CD8-positive, alpha-beta memory T cell (primary cell): ENCODE measurements at places on chromosomes 1 and 21. TPM values are rescaled to one million over a fixed set of nuclear protein-coding genes. Genes with fewer than 3 reads are reported as not detected.

ADCY10 gene
- polyA plus RNA-seq, result not detected

OPRD1 gene
- 0.02 TPM for polyA plus RNA-seq

ACOT11 gene
- polyA plus RNA-seq, result 0.09 TPM

ADGRL2 gene
- not detected for polyA plus RNA-seq

LPAR3 gene
- 1.5 TPM for polyA plus RNA-seq

RXFP4 gene
- 0.29 TPM for polyA plus RNA-seq

AMY1B gene
- polyA plus RNA-seq, result not detected

AK2 gene
- 110 TPM for polyA plus RNA-seq

LIN9 gene
- 3.5 TPM for polyA plus RNA-seq

CFHR2 gene
- polyA plus RNA-seq, result not detected

ZFP69 gene
- polyA plus RNA-seq, result 5.4 TPM

KIF14 gene
- polyA plus RNA-seq, result not detected

DENND4B gene
- 27.3 TPM for polyA plus RNA-seq

ZNF683 gene
- polyA plus RNA-seq, result 205 TPM

PEX11B gene
- polyA plus RNA-seq, result 46.9 TPM

FAM3B gene
- polyA plus RNA-seq, result not detected

C1orf87 gene
- not detected for polyA plus RNA-seq

E2F2 gene
- 0.76 TPM for polyA plus RNA-seq

OR10J1 gene
- not detected for polyA plus RNA-seq

STPG1 gene
- 4.9 TPM for polyA plus RNA-seq

CR1L gene
- not detected for polyA plus RNA-seq

CYP4A22 gene
- polyA plus RNA-seq, result not detected

FCGR1A gene
- not detected for polyA plus RNA-seq

FCRL6 gene
- polyA plus RNA-seq, result 129 TPM
